ENCODE measurements at places on chromosomes 5 and 9.

DNA sequence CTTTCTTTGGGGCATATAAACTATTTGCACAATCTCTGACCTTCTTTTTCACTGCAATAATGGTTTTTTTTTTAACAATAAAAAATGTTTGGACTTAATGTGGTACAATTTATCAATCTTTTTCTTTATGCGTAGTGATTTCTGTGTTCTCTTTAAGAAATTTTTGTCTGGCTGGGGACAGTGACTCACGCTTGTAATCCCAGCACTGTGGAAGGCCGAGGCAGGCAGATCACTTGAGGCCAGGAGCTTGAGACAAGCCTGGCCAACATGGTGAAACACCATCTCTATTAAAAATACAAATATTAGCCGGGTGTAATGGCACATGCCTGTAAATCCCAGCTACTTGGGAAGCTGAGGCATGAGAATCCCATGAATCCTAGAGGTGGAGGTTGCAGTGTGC lies 72.3 kb downstream of the STK32A start:
- DNase-seq = no peak

DNA sequence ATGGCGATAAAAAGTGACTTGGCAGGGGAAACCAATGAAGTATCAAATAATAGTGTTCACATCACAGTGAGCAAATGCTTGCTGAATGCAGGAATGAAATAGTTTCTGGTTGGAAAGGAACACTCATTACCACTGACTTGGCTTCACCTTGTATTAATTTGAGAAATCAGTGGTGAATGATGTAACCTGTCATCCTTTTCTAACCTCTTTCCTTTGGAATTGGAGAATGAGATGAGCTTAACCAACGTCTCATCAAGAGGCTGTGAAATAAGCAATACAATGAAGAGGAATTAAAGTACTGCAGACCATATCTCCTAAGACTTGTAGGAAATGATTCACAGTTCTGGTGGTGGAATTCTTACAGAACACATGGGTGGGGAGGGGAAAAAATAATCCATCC lies 192.2 kb downstream of the DMAC1 start:
- DNase-seq = no peak

- DNase-seq = no peak
Measured at GRCh38 chr5:97909541-97909940, 726.5 kb upstream of the RIOK2 start.

DNA sequence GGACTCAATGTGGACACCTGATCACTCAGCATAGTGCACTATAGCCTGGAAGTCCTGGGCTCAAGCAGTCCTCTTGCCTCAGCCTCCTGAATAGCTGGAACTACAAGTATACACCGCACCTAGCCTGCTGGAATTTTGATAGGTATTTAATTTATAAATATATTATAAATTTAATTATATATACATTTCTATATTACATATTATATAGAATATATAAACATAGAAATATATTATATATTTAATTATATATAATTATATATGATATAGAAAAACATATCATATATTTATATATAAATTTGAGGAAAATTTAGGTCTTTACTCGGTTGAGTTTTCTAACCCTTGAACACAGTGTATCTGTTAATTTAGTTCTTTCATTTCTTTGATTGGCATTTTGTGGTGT lies 15.2 kb upstream of the PSIP1 start:
- DNase-seq = no peak

DNA sequence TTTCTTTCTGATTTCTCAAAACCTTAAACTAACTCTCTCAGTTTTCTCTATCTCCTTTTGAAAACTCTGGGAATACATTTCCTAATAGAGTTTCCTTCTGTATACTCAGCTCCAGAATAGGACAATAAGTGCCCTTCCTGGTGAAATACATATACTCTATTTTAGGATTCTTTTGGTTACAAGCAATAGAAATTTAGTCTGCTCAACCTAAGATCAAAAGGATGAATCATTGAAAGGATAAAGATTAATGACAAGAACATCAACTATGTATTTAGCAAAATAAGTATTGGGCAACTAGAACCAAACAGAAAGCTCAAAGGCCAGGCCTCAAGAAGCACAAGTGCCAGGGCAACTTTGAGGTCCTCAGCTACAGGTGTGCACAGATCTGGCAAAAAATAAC lies 127.1 kb downstream of the ADAMTSL1 start:
- DNase-seq = no peak

- no peak for DNase-seq
Measured at GRCh38 chr5:73228052-73228451, 55.1 kb downstream of the TMEM174 start.

DNA sequence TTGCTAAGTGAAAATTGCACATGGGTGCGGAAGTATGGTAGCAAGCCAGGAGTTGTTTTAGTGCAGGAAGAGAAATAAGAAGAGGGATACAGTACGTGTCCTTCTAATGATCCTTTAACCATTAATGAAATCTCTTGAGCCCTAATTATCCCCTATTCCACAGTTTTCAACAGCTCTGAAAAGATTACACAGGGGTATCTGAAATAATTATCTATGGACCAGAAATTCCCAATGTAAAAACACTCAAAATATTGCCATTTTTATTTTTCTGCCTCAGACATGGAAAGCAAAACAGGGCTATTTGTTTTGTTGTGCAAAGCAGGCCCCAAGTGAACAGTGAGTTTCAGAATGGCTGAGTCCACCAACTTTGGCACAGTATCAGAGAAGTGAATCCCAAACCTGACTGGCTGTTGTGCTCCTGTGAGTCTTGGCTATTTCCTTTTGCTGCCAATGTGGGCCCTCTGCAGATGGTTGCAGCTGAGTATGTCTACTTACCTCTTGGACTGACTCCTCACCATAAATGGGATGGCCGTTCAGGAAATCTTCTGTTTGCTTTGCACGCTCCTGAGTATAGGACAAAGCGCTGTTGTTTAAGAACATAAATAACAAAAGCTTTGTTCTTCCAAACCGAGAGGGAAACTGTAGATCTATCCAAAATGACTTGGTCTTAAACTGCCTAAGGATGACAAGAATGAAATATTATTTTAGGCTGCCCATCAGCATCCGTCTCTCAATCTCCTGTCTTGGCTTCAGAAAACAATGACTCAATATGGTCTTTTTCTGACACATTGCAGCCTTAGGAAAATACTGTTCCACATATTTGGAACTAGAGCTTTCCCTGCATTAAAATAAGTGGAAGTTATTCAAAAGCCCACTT lies 204.1 kb downstream of the DEPDC1B start:
- no peak for DNase-seq

DNA sequence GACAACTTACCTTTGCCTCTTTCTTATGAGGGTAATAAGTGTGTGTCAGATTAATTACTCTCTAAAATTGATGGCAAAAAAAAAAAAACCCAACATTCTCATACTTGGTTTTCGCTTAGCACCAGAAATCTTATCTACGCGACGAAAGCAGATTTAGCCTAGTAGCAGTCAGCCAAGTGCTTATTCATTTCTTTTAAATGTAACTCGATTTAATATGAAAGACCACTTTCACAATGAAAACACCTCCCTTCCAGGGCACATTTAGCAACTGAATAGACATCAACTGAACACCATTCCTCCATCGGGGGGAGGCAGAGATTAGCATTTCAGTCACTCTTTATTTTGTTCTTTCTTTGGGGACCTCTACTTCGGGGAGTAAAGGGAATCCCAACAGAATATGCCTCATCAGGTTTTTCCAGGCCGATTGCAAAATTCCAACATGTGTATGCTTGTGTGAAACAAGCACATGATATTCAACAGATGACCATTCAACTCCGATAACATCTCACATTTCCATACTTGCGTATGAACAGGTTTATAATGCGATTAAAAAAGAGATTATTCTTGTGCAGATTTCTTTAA lies 124.1 kb upstream of the RETREG1 start:
- DNase-seq = no peak

DNA sequence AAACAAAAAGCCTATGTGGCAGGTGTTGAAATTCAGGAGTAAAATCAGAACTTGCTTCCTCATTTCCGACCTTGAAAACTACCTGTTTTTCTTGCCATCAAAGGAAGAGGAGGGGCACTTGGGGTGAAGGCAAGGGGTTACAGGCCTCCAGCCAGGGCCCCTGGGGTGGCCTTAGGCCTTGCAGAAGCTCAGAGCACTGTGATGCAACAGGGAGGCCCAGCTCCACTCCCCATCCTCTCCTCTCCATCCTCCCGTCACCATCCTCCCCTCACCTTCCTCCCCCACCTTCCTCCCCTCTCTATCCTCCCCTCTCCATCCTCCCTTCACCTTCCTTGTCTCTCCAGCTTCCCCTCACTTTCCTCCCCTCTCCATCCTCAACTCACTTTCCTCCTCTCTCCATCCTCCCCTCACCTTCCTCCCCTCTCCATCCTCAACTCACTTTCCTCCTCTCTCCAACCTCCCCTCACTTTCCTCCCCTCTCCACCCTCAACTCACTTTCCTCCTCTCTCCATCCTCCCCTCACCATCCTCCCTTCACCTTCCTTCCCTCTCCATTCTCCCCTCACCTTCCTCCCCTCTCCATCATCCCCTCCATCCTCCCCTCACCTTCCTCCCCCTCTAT lies 111.6 kb downstream of the WNK2 start:
- DNase-seq = no peak

- no peak for DNase-seq
Measured at GRCh38 chr5:109506556-109506955, 96.8 kb upstream of the PJA2 start.

- DNase-seq = no peak
Measured at GRCh38 chr5:111596705-111597104, 84.4 kb upstream of the STARD4 start.

GRCh38 chr5:154479944-154480750 lies 2.1 kb upstream of the HAND1 start:
- no peak for DNase-seq

DNA sequence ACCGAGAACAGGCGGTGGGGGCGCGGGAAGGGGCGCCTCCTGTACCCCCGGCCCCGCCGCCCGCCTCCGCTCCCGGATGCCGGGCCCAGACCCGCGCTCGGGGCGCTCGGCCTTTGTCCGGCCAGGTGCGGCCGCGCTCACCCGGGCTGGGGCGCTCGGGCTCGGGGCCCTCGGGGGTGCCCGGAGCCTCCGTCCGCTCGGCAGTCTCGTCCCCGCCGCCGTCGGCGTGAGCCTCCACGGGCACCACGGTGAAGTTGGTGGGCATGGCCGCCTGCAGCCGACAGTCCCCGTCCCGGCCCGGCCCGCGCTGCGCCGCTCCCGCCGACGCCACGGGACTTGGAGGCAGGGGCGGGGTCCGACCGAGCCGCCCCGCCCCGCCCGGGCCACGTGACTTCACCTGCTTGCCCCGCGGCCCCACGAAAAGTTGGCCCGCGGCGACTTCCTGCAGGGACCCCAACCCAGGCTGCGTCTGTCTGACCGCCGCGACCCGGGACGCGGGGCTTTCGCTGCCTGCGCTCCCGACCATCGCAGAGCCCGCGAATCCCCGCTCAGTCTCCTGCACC lies at the start of gene SLC12A7:
Gene SLC12A7, minus strand, starts transcription at position 337 of the 563 bp plus-strand sequence. Its CDS starts 72 bp downstream, at position 265.
- DNase-seq = peak; percentile 67

GRCh38 chr5:38808666-38809343 lies 37.0 kb upstream of the OSMR start:
- no peak for DNase-seq

DNA sequence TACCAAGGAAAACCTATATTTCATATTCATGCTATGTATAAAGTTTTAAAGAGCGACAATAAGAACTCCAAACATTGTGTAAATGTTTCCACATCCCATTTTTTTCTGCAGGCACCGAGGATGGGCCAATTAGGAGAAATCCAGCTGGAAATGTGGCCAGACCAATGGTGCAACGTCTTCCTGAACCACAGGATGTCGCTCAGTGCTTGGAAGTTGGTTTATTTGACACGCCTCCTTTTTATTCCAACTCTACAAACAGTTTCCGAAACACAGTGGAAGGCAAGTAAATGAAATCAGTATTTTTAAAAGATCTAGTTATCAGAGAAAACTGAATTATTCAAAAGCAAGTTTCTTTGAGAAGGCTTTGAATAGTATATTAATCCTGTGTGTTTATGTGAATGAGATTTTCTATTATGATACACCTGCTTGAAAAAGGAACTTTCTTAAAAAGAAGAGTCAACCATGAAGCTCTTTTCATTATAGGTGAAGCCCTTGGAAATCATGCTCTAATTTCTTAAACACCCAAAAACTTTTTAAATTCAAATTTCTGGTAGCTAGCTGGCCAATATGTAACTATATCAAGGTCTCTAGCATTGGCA lies 9.1 kb downstream of the TYRP1 start:
- DNase-seq = no peak

- peak; percentile 74 for DNase-seq
Measured at GRCh38 chr9:135474915-135475314, 4.7 kb upstream of the PPP1R26 start.

DNA sequence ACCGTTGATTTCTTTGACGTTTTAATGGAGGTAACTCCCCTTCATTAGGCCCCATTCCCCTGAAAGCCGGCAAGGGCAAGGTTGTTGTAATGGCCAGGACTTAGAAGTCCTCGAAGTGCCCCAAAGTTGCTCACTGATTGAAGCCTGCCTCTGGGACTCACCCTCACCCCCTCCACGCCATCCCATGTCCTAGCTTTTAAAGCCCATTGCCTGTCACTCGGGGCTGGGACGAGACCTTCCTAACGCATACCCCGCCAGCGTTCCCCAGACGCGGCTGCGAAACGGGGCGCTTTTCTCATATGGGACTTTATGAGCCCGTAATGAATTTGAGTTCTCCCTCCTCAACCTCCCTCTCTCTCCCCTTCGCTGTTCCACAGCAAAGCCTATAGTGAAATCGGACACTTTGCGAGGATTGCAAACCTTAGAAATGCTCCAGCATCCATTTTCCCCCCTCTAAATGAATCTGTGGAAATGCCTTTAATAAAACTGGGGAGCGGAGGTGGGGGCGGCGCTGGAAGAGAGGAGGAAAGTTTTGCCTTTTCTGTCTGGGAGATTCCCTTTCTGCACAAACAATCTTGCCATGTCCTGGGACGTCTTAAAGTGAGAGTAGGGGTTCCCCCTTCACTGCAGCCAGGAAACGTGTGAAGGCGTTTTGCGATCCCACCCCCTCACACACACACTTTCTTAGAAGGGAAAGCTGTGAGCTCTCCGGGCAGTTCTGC lies 1.5 kb downstream of the PAPPA start:
- no peak for DNase-seq

- no peak for DNase-seq
Measured at GRCh38 chr5:82425591-82425990, 147.4 kb upstream of the RPS23 start.

GRCh38 chr9:13832446-13832845 lies 481.5 kb downstream of the NFIB start:
- DNase-seq = no peak

DNA sequence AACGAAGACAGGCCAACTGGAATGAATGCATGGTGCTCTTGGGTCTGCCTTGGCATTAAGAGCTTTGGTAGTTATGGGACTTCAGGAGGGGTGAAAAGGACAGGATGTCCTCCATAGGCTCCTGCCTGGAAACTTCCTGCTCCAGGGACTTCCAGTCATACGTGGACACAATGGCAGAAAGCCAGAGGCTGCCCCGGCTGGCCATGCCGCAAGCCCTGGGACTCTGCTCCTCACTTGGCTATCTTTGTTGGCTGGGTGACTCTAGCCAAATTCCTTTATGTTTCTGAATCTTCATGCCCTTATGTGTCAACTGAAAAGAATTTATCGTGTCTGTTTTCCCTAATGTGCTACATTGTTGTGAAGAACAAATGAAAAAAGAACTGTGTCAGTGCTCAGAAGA lies 136.9 kb downstream of the SIL1 start:
- DNase-seq = no peak
